Aorta (tissue), 5 donors: ENCODE measurements at places on chromosomes 7 and 10.

- no peak for DNase-seq
Observed at GRCh38 chr7:9709216-9709615, 1264.5 kb upstream of the PHF14 start.

- no peak for DNase-seq
Observed at GRCh38 chr10:76126607-76127527, 695.4 kb downstream of the LRMDA start.

DNA sequence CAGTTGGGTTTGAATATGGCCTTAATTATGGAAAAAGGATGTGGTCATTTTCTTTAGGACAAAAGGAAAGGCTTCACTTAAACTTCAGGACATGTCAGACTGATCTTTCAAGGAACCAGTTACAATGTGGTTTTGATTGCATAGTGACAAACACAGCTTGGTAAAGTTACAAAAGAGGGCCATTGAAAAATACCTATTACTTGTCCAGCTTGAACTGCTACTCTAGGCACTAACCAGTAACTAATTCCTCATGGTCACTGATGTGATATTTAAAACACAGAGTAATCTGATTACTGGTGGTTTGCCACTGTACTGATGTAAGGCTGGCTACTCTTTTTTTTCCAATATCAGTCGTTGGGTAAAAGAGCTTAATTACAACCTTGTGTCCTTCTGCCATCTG lies 22.6 kb downstream of the TES start:
- DNase-seq, result no peak

DNA sequence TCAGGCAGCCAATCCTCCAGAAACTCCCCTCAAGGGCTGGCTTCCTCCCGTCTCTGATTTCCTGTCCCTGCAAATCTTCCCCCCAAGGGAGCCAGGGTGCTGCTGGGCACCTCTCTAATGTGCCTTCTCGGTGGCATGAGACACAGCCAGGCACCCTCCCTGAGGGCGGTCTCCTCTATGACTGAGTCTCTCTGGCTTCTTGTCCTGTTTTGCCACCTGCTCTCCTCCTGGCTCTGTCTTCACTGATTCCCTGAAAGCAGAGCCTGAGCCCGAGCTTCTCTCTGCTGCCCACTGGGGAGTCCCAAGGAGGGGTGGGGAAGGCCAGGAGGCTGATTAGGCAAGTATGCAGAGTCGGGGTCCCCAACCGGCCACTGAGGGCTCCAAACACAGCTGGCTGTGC lies 60.4 kb upstream of the INSIG1 start:
- DNase-seq, result no peak

GRCh38 chr7:77351539-77352004 lies 64.6 kb downstream of the GSAP start:
- DNase-seq, result no peak
